ENCODE measurements at places on chromosomes 16 and 17.
A peak's percentile ranks its signal among the peaks of the same experiment; 100 is the strongest.

DNA sequence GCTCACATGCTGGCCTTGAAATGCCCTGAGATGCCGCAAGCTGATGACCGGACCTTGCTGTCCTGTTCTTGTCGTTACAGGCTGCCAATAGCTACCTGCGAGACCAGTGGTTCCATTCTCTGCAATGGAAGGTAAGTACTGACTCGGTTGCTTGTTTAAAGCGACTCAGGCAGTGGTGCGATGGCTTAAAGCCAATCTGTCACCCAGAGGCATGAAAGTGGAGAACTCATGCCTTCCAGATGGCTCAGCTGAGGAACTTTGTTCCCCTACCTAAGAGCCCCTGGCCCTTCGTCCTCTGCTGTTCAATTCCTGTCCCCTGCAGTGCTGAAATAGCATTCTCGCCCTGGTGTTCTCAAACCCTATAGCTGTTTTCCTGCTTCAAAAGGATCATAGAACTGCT, 158.3 kb upstream of the PLCG2 start:
- no peak for DNase-seq

DNA sequence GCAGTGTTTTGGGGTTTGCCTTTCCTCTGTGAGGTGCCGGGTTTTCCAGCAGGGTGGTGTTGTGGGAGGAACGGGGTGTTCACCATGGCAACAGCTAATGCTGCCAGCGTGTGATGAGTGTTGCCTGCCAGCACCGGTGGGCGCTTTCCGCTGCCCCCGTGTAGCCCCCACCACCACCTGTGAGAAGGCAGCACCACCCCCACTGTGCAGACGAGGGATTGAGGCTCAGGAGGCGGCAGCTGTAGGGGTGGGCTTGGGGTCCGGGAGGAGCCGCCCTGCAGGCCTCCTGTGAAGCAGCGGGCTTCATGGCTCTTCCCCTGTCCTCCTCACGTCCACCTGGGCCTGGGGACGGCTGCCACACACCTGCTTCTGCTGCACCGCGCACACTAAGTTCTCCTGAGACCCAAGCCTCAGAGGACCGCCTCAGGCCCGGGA, 5.2 kb downstream of the RAB40C start:
- DNase-seq, result no peak

DNA sequence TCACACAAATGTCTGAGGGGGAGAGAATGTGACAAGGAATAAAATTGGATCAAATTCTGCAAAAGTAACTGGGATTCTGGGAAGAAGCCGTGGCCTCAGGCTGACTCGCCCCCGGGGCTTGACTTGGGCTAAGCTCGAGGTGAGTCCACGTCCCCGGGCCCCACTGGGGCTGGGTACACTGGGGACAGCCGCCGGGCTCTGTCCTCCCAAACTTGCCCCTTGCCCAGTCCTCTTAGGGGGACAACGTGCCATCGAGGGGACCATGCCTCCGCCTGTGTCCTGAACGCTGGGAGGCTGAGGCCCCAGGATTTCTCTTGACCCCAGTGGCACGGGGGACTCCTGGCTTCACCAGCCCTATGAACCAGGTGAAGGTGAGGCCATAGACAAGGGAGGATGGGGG, 21.1 kb downstream of the DOC2B start:
- no peak for DNase-seq

DNA sequence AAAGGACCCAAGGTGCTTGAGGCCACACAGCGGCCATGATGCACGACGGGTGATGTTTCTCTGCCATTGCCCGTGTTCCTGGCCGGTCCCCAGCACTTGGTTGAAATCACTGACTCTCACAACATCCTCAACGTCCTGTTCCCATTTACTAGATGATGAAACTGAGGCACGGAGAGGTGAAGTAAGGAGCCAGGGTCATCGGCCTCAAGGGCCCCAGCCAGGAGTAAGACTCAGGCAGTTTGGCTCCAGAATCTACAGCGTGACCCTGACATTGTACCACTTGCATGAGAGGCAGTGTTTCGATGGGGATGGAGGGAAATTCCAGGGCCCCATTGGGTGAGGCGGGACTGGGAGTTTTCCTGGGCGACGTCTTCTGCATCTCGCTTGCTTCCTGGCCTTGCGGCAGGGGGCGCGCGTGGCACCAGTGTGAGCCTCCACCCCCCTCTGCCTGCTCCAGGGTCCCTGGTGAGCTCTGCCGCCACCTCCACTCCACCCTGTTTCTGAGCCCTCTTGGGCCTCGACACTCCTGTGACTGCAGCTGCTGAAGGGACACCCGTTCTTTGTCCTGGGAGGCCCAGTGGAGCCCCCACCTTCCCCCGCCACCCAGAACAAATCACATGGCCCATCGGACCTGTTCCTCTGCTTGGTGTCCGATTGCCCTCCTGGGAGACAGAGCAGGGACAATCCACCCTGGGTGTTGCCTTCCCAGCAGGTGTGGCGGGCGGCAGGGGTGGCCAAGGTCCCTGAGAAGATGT, 133.0 kb upstream of the GSE1 start:
- peak; percentile 71 for DNase-seq

DNA sequence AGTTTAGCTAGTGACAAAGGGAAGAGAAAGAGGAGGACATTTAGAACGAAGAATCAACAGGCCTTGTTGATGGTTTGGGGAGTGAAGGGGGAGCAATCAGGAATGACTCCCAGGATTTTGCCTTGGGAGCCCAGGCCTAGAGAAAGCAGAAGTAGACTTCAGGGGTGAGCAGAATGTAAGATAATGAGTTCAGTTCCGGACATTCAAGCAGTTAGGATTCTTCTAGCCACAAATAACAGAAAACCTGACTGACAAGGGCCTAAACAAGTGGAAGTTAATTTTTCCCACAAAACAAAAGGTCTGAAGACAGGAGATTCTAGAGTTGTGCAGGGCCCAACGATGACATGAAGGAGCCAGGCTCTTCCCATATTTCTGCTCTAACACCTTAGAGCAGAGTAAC, 45.9 kb downstream of the SKAP1 start:
- DNase-seq, result no peak

GRCh38 chr17:40251576-40251975, 32.5 kb downstream of the WIPF2 start:
- DNase-seq, result no peak

GRCh38 chr16:11291091-11291703, 10.1 kb upstream of the PRM1 start:
- no peak for DNase-seq

DNA sequence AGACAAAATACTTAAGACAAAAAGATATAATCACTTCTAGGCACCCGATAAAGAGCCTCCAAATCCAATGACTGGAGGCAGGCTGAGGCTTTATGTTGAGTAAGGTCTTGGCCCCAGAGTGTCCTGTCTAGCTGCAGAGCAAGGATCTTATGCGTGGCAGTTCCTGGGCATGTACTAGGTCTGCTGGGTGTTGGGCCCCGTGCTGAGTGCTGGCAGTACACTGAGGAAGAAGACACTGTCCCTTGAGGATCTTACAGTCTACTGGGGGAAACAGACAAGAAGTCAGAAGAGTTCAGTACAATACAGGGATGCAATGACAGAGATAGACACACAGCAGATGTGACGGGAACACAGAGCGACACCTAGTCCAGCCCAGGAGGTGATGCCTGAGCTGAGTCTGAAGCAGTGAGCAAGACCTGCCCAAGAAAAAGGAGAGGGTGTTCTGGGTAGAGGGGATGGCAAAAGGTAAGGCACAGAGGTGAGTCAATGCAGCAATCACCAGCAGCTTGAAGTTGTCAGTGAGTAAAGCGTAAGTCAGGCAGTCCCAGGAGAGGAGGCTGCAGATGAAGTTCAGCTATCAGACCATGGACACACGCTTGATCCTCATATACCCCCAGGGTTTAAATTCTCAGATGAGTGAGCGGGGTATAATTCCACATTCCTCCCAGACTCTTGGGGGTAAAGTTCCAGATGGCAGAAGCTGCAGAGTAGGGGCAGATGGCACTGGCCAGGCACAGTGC, 18.1 kb downstream of the MAP3K14 start:
- DNase-seq, result no peak

DNA sequence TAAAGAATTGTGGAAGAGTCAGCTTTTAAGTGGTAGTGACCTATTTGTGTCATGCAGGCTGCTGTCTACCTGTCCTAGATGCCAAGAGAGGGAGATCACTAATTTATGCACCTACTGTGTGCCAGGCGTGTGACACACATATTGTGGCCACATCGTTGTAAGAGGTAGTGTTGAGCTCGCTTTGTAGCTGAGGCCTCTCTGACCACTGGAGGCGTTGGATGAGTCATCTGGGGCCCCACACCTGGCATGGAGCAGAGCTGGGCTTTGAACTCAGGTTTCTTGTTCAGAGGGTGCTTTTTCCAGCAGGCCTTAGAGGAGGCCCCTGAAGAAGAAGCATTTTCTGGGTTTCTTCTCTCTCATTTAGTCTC, 52.3 kb upstream of the LGALS9 start:
- no peak for DNase-seq

- no peak for DNase-seq
These were observed 609.6 kb upstream of the C16orf82 start for GRCh38 chr16:26457095-26457494.

- DNase-seq, result no peak
These were observed 10.8 kb downstream of the ASPHD1 start for GRCh38 chr16:29910819-29911675.

- DNase-seq, result peak; percentile 82
These were observed at the start of gene IGFBP4 for GRCh38 chr17:40443196-40443987. IGFBP4 (plus strand) TSS chr17:40443450; CDS start chr17:40443736, 286 bp downstream.

DNA sequence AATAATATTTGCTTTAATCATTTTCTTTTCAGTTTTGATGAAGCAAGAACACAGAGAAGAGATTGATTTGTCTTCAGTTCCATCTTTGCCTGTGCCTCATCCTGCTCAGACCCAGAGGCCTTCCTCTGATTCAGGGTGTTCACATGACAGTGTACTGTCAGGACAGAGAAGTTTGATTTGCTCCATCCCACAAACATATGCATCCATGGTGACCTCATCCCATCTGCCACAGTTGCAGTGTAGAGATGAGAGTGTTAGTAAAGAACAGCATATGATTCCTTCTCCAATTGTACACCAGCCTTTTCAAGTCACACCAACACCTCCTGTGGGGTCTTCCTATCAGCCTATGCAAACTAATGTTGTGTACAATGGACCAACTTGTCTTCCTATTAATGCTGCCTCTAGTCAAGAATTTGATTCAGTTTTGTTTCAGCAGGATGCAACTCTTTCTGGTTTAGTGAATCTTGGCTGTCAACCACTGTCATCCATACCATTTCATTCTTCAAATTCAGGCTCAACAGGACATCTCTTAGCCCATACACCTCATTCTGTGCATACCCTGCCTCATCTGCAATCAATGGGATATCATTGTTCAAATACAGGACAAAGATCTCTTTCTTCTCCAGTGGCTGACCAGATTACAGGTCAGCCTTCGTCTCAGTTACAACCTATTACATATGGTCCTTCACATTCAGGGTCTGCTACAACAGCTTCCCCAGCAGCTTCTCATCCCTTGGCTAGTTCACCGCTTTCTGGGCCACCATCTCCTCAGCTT, 45.0 kb downstream of the ESRP2 start:
- no peak for DNase-seq

DNA sequence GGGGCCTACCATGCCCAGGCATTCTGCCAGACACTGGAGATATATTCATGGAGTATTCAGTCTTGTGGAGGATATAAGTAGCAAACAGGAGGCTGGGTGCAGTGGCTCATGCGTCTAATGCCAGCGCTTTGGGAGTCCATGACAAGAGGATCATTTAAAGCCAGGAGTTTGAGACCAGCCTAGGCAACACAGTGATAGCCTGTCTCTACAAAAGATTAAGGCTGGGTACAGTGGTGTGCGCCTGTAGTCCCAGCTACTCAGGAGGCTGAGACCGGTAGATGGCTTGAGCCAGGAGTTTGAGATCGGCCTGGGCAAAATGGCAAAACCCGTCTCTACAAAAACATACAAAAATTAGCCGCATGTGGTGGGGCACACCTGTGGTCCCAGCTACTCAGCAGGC, 37.7 kb upstream of the CDH3 start:
- DNase-seq, result no peak

DNA sequence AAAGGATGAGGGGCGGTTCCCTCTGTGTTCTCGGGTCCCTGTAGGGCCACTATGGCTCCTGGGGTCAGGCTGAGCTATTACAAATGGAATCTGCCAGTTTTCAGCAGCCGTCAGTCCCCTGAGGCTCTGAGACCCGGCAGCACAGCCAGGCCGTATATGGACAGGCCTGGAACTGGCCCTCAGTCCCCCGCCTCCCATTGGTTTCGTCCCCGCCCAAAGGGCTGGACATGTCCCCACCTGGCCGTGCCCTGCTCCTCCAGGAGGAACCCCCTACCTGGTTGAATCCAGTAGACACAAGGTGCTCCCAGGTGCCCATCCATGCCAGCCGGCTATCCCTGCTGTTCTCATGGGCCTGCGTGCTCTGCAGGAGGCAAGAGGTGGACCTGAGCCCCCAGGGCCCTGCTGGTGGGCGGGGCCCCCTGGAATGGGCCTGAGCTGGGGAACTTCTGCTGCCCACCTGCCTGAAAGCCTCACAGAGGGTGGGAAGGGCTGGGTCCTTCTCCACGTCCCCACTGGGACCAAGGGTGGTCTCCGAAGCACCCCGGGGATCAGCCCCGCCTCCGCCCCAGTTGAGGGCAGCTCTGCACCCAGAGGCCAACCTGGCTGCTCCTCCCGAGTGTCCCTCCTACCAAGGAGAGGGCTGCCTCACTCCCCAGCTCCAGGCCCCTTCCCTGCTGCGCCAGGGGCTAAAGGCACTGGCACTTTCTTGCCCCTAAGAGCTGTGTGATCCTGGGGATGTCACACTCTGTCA, 16.8 kb downstream of the VASN start:
- no peak for DNase-seq

GRCh38 chr16:79372503-79373184, 227.9 kb downstream of the MAF start:
- DNase-seq, result no peak

GRCh38 chr17:16880121-16880842, 91.6 kb downstream of the TNFRSF13B start:
- DNase-seq, result no peak

DNA sequence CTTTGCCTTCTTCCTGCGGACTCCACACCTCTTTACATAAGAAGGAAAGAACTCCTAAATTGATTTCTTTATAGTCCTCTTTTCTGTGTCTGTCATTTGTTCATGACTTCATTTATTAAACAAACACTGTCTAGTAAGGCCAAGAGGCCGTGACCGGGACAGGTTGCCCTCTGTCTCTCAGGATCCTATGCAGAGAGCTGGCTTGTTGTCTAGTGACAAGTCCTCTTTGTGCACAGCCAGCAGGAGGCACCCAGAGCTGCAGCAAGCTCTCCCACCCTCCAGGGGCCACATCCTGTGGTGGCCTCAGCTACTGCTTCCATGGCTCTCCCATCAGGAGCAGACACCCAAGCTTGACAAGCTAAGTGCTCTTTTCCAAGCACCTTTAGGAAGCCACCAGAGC, 50.6 kb downstream of the PLD6 start:
- no peak for DNase-seq
